Right lung (tissue), 10 donors: ENCODE measurements at places on chromosomes 12 and 14. TPM values are rescaled to one million over a fixed set of nuclear protein-coding genes. Genes with fewer than 3 reads are reported as not detected.

GRCh38 chr14:77103475-77103874 lies 5.4 kb downstream of the CIPC start:
- DNase-seq: no peak

Gene PTCSC3
- 2.4 TPM for polyA plus RNA-seq

DNA sequence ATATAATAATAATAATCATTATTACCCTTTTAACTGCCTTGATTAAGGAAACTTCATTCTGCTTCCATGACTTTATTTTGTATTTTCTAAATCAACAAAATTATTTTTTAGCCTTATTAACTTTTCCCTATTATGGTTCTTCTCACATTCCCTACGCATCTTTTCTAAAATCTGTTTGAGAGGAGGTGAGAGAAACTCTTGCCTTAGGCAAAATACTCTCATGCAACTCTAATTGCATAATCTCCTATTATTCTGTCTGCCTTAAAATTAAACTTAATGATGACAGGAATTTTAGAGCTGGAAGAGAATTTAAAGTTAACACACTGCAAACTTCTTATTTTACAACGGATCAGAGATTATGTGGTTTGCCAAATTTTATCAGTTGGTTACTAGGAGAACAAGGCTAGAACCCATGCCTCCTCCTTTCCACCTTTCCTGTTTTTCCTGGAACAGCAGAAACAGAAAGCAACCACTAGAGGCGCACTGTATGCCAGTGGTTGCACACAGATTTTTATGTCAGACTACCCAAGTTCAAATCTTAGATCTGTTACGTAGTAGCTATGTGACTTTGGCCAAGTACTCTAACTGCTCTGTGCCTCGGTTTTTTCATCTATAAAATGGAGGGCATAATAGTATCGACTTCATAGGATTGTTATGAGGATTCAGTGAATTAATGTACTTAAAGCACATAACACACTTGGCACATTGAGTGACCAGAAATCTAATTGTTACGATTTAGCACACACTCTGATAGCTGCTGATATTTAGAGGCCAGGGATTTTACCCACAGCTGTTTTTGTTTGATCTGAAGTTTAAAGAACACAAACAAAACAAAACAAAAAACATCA lies 4.3 kb upstream of the BRMS1L start:
- DNase-seq: no peak

DNA sequence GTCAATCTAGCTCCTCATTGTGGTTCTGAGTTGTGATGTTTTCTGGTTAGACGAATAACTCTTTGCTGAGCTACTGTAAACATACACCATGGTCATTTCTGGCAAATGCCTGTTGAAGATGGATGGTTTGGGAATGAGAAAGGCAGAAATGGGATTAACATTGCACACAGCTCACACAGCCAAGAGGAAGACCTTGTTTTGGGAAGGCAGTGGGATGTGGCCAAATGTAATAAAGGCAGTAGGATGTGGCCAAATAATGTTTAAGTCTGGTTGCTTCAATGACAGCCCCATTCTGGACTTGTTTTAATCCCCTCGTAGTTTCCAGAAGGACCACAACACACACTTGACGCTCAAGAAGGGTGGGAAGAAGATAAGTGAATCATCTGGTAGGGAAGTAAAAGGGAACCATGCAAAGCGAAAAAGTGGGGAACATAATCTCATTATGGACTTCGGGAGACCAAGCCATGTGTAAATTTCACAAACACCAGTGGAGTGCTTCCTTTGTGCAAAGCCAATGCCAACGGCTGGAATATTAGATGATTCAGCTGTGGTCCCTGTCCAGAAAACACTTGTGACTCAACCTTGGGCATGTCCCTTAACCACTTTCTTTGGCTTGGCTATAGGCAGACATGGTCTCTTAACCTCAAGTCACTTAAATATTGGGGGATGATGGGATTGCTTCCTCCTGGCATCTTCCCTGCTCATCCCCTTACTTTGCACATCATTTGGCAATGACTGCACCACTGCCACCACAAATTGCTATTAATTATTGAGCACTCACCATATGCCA lies 284.4 kb upstream of the CRY1 start:
- no peak for DNase-seq

GRCh38 chr12:944211-944610 lies 5.3 kb downstream of the RAD52 start:
- no peak for DNase-seq

Gene VSIG10
- polyA plus RNA-seq: 37.9 TPM

Gene PDE3A
- 9.2 TPM for polyA plus RNA-seq

GRCh38 chr12:69068448-69068847 lies 135.5 kb upstream of the CPM start:
- DNase-seq: no peak

GRCh38 chr12:11812586-11813437 lies 163.3 kb downstream of the ETV6 start:
- DNase-seq: no peak

Gene CRADD
- polyA plus RNA-seq: 10.4 TPM

- DNase-seq: peak; percentile 50
Observed at GRCh38 chr14:75401361-75401760, 26.5 kb upstream of the JDP2 start.
